Effector CD4-positive, alpha-beta T cell (primary cell): ENCODE measurements at places on chromosomes 4 and X.

DNA sequence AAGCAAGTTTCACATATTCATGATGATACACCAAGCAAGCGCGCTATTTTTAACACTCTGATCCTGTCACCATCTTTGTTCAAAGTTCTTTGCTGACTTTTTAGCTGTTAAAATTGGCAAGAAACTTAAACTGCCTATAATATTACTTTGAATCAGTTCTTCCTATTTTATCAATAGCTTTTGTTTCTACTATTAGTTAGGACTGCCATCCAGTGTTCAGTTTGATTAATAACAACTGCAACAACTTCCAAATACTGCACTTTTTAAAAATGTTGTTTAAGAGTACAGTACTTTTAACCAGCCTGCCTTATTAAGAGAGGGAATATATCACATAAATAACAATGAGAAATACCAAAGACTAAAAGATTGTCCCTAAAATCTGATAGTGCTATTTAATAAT lies 614.3 kb downstream of the FAM133A start:
- no peak for DNase-seq

DNA sequence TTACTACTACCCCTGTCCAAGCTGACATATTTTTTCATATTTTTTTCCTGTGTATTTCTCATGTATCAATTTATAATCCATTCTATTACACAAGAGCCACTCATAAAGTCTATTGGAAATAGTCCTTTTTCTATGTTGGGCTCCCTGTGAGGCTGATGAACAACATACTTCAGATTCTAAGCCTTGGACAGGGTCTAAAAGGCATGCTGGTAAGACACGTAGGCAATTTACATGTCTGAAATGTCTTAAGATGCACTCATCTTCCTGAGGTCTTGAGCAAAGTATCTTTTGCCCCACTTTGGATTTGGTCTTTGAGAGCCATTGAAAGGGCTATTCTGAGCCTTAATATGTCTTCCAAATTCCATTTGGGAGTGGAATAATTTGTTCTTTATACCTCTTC lies 31.8 kb downstream of the OCIAD1 start:
- no peak for DNase-seq

- DNase-seq: no peak
These were observed 3.1 kb downstream of the IL1RAPL1 start for GRCh38 chrX:28590396-28590795.

GRCh38 chr4:41124916-41125548 lies 89.3 kb downstream of the APBB2 start:
- no peak for DNase-seq

DNA sequence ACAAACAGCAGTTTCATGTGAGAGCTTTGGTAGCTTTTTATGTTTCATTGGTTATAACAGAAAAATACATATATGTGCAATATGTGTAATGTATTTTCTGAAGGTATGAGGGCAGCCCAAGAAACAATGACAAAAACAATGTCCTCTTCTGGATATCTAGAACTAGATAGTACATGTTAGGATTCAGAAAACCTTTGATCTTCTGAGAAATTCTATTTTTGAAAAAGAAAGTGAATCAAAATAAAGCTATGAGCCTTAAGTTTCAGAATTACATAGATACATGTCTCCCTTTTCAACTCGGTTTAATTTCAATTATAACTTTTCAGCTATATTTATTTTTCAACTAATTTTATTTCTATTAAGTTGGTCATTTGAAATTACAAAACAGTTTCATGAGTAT lies 131.9 kb downstream of the REELD1 start:
- no peak for DNase-seq

DNA sequence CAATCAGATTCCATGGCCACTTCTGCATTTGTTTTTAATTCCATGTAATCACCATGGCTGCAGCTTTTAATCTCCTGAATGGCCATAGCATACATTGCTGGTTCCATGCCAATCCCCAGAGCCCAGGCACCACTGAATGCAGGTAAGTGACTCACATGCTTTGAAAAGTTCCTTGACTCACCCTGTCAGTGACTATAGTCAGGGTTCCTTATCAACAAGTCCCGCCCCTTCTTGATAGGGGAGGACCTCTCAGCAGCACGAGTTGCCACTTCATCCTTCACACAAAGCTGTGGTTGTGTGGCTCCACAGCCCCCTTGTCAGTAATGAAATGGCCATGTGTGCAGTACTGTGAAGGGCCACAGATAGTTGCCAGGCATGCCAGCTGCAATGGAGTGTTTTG lies 516.6 kb downstream of the PPARGC1A start:
- no peak for DNase-seq

GRCh38 chr4:1763070-1763549 lies 30.0 kb upstream of the FGFR3 start:
- DNase-seq: no peak
